ENCODE measurements at places on chromosomes 4 and X. TPM values are rescaled to one million over a fixed set of nuclear protein-coding genes. Genes with fewer than 3 reads are reported as not detected.

- no peak for DNase-seq
Observed at GRCh38 chr4:61571761-61572559, 371.8 kb downstream of the ADGRL3 start.

DNA sequence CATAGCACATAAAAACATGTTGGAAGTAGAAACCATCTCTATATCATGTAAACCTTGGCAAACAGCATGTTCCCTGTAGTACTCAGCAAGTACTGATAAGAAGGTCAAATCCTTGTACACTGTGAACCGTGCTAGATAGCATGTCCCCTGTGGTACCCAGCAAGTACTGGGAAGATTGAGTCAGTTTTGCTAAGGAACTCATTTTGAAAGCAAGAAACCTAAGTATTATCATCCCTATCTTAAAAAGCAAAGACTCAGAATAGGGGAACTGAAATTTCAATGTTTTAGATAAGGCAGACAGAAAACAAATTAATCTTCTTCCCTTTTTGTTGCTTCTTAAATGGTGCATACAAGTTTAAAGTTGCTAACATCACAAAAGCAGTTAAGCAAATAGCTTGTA, 180.2 kb downstream of the RBM46 start:
- no peak for DNase-seq

TEX13D gene
- total RNA-seq, result not detected

DNA sequence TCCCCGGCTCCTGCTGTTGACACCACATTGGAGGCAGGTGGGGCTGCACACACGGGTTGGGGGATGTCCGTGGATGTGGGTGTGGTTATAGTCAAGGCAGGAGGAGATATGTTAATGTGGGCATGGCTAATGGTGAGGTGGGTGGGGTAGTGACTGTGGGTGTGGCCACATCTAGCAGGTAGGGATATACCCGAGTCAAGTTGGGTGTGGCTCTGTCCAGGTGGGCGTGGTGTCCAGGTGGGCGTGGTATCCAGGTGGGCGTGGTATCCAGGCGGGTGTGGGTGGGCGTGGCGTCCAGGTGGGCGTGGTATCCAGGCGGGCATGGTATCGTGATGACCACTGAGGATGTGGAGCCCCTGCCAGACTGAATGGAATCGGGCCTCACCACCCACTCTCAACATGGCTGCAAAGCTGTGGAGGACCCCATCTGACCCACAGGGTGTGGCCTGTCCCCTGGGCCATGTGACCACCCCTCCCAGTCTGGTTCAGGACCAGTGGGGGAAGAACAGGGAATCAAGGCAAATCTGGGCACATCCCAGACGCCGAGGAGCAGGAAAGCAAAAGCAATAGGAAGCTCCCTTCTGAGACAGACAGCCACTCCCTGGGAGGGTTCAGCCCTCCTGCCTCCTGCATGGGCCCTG, 21.0 kb downstream of the MAN2B2 start:
- no peak for DNase-seq

GRCh38 chrX:125295337-125295736, 24.3 kb upstream of the TEX13C start:
- no peak for DNase-seq

DNA sequence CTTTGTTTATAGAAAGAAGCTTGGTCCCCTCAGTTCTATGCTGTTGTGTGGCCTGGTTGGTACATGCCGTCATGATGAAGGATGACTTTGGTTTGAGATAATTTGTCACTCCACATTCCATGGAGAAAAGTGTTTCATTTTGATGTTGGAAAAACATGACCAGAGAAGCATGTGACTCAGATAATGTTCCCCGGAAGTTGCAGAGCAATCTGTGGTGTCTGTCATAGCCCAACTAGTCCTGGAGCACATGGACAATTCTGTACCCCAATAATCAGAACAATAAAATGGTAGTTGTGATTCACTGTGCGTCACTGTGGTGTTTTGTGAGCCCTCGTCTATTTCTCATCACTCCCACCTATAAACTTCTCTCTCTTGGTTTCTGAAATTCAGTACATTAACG, 85.1 kb downstream of the PDK3 start:
- DNase-seq, result no peak

DNA sequence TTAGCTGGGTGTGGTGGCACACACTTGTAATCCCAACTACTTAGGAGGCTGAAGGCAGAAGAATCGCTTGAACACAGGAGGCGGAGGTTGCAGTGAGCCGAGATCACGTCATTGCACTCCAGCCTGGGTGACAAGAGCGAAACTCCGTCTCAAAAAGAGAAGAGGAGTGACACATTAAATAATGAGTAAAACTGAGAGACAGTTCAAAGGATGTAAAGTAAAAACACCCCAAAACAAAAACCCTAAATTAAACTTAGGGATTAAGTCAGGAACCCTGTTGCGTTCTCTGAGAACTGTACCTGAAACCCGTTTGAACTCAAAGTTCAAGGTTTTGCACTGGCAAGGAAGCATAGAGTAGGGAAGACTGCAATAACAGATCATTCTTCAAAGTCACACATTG, 141.7 kb downstream of the BRWD3 start:
- no peak for DNase-seq

TCEAL5 gene
- 0.32 TPM for total RNA-seq

DNA sequence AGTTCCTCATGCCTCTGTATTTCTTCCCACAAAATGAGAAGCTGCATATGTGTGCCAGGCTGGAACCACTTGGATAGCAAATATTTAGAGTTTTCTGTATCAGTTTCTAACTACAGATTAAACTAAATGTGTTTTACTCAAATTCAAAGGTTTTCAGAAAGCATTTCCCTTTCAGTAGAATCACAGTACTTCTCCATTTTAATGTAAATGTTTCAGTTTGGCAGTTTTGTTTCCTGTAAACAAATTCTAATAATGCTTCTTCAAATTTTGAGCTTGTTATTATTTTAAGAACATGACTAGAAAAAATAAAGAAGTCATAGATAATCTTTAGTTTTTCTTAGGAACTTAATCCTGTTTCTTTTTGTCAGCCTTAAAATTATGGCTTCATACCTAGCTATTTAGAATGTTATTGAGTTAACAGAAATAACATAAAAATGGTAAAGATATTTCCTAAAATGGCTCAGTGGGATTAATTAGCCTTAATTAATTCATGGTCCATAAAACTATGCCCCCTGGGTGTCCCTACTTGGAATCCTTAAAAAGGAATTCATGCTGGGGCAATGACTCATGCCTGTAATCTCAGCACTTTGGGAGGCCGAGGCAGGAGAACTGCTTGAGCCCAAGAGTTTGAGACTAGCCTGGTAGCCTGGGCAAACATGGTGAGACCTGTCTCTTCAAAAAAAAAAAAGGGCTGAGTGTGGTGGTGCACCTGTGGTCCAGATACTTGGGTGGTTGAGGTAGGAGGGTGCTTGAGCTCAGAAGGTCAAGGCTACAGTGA, 83.8 kb upstream of the GPR34 start:
- no peak for DNase-seq

- DNase-seq, result no peak
Observed at GRCh38 chr4:109432203-109432602, 1.4 kb upstream of the SEC24B start.

NSG1 gene
- 6.8 TPM for total RNA-seq

GRCh38 chr4:58301376-58301999, 1191.3 kb upstream of the IGFBP7 start:
- no peak for DNase-seq

- DNase-seq, result no peak
Observed at GRCh38 chr4:157226601-157227000, 6.1 kb downstream of the GRIA2 start.

TNMD gene
- total RNA-seq, result 0.16 TPM

DNA sequence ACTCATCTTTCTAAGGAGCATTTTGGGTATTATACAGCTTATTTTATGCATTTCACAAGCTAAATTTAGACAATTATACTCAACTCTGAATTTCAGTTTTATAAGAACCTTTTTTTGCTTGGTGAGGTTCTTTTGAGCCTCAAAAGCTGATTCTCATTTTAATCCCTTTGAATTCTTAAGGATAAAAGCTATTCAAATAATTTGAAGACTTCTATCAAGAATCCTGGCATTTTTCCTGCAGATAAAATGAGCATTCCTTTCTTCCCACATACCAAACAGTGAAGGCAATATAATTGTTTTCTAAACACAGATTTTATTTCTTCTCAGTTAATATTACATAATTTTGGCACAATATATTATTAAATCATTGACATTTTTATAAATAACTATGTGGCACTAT, 118.4 kb upstream of the GPM6A start:
- no peak for DNase-seq

GYPE gene
- 0.19 TPM for total RNA-seq

CCDC110 gene
- 1.6 TPM for total RNA-seq

GAGE12E gene
- not detected for total RNA-seq

DNA sequence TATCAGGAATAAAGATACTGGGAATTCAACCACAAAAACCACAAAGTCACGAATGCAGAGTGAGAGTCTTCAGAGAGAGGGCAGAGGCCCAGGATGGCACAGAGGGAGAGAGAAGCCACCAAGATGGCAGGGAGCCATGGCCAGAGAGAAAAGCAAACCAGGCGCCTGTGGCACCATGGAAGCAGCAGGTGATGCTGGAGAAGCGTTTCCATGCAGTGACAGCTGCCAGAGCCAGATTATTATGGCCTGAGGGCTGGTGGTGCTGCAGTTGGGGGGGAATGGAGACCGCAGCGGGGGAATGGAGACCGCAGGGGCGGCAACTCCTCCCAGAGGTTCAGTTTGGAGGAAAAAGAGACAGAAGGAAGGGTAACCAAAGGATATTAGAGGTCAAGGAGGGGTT, 5.8 kb downstream of the TAFAZZIN start:
- no peak for DNase-seq

DNA sequence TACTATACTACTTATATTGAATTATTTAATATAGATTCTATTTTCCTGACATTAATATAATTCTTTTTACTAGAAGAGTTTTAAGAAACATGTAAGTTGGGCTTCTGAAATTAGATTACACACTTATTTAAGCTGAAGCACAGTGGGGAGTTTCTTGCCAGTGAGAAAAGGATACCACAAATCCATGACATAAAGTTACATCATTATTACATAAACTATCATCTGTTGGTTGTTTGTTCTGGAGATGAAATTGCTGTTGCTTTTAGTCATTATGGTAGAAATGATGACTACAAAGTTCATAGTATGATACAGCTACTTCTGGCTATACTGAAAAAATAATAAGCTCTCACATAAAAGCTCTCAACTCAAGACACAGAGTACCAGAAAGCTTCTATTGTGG, 880.4 kb downstream of the PCDH18 start:
- DNase-seq, result no peak

MAOB gene
- total RNA-seq, result 133 TPM

DNA sequence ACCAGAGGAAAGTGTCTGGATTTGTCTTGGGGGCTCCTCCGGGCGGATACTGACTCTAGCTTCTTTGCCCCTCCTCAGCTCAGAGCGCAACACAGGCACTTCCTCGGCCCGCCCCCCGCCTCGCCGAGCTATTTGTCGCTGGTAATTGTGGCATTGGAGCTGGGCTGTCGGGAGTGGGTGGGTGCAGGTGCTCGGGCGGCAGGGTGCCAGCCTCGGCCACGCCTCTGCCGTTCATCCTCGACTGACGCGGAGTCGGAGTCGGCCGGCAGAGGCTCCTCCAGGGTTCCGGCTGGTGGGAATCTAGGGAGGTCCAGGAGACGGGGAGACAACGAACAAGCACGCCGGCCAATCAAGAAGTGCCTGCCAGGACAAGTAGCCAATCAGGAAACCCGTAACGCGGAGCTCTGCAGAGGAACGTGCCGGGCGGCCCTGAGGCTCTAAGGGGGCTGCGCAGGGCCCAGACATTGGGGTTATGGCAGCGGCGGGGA, 3.9 kb upstream of the SYN1 start:
- DNase-seq, result peak; percentile 59

FATE1 gene
- total RNA-seq, result 0.22 TPM

- no peak for DNase-seq
Observed at GRCh38 chrX:66200855-66201795, 37.1 kb downstream of the HEPH start.

HS3ST1 gene
- total RNA-seq, result 1.2 TPM
